ENCODE measurements at places on chromosomes 13 and 19.

- no peak for DNase-seq
These were observed 91.9 kb upstream of the MCF2L start for GRCh38 chr13:112877066-112877465.

DNA sequence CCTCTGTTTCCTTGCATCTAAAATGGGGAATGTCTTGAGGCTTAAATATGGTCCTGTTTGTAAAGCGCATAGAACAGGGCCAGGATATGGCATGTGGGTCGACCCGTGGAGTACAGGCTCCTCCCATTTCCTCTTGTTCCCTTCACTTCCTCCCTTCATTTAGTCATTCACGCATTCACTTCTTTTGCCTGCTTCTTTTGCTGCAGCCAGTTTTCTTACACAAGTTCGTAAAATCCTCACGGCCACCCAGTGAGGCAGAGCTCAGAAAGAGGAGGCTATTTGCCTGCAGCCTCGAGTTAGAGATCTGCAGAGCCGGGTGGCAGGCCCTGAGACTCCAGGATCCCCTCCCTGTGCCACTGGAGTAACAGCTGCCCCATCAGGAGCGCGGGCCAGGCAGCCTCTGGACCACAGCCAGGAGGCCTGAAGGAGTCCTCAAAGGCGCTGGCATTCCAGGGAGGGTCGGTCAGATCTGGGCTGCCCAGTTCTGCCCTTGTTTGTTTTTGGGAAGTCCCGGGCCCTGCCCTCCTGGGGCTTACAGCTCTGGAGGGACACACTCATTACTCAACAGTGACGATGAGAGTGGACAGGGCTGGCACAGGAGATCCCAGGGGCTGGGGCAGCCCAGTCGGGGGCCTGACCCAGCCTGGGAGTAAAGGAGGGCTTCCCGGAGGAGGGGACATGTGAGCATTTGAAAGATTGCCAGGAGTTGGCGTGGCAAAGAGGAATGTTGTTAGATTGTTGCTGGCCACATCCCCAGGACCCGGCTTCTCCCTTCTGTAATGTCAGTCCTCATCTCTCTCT lies 4.6 kb downstream of the PPP5C start:
- DNase-seq: peak; percentile 78

GRCh38 chr13:27954406-27954851 lies 14.7 kb downstream of the CDX2 start:
- peak; percentile 41 for DNase-seq

GRCh38 chr13:101013245-101013644 lies 338.6 kb upstream of the TMTC4 start:
- DNase-seq: peak; percentile 25

- no peak for DNase-seq
These were observed 165.3 kb downstream of the IER2 start for GRCh38 chr19:13315495-13315894.

GRCh38 chr13:35512271-35512920 lies 35.9 kb upstream of the MAB21L1 start:
- DNase-seq: peak; percentile 85

All from epithelial cell of esophagus (primary cell).